Stimulated activated CD8-positive, alpha-beta memory T cell treated with anti-CD3 and anti-CD28 coated beads, Interleukin-7, amount 100 ng/mL, for 24 hours (primary cell): ENCODE measurements at places on chromosomes 1 and 21.

DNA sequence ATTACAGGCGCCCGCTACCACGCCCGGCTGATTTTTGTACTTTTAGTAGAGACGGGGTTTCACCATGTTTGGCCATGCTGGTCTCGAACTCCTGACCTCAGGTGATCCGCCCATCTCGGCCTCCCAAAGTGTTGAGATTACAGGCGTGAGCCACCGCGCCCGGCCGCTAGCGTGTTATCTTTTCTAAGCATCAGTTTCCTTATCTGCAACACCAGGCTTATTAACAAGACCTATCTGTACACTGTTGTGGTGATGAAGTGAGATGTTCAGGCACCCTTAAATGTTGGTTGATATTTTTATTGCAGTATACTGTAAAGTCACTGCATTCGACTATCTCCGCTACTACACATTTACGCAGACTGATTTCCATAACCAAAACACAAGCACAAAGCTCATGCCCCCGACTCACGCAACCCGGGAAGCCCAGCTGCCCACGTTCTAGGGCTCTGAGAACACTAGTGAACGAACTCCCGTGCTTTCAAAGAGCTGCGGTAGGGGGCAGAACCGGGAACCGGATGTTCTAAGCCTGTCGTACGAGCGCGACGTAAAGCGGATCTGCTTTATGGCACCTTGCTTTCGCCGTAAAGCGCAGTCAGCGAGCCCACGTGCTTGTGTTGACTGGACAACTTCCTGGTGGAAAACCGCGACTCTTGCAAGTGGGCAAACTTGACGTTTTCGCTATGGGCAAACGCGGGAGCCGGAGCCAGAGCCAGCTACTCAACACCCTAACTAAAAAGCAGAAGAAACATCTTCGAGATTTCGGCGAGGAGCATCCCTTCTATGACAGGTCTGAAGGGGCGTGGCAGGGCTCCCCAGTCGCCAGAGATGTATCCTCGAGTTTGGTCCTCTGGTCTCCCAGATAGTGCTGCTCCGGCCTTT is at the start of gene UTP25:
Gene UTP25, plus strand, starts transcription at position 589 of the 879 bp plus-strand sequence. Its CDS starts 92 bp downstream, at position 681.
- peak; percentile 87 for DNase-seq

DNA sequence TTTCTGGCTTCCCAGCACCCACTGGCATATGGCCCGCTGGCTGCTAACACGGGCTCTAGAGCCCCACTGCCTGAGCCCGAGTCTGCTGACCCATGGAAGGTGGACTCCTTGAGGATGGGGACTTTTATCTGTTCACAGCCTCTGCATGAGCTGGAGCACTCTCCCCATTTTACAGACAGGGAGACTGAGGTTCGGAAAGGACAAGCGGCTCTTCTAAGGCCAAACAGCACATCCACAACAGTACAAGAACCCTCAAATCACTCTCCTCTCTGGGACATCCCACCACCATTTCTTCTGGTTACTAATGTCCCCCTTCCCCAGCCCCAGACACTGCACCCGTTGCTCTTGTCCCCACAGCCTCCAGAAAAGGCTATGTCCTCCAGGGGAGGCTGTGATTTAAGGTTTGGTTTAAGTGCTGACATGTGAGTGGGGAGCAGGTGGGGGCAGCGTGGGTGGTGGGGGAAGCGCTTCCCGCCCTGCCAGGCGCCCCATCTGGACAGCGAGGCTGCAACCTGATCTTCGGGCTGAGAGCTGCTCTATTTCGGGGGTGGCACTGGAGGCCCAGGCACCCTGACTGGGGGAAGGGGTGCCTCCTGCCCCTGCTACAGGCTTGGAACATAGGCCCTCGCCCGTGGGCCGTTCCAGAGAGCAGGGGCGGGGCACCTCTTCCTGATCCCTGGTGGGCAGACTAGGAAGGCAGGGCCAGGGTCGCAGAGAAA is 104.8 kb upstream of the WNT4 start:
- DNase-seq = no peak

- DNase-seq = no peak
Observed at GRCh38 chr21:15562748-15563147, 167.0 kb upstream of the USP25 start.

- no peak for DNase-seq
Observed at GRCh38 chr1:171366816-171367215, 52.8 kb downstream of the FMO4 start.

DNA sequence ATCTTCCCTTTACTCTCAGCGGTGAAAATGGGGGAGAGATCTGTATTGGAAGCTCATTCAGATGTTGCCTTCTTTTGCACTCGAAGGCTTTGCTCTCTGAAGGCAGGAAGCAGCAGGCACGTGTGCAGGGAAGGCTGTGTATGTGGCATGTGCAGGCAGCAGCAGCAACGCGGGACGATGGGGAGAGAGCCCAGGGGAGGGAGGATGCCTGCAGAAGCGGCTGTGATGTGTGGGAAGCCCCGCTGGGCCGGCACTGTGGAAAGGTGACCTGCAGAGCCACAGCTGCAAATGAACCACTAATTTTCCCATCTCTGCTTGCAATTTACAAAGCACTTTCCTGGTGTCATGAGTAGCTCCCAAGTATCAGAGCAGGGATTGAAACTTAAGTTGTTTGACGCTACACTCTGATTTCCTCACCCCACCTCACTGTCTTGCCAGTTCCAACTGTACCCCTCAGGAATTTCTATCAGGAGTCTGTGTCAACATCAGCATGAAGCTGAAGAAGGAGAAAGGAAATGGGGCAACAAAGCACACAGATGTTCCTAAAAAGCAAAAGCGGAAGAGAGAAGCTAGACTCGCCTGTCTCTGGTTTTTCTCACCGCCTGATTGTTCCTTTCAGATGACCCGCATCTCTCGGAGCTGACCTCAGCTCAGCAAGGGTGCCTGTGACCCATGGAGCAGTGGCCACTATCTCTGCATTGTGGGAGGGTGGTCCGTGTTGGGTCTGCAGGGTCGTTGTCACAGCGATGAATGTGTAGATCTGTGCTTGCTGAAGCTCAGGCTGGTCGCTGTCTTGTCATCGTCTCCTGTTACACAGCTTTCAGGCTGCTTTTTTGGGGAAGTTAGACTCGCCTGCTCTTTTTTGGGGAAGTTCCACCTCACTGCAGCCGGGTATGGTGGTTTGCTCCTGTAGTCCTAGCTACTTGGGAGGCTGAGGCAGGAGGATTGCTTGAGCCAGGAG is 156.1 kb downstream of the KIF26B start:
- DNase-seq = no peak

- DNase-seq = no peak
Observed at GRCh38 chr21:14072761-14073535, 137.8 kb downstream of the LIPI start.

- peak; percentile 20 for DNase-seq
Observed at GRCh38 chr1:155226910-155227260, 18.4 kb downstream of the MTX1 start.

GRCh38 chr1:212683357-212683722 is 16.3 kb downstream of the BATF3 start:
- DNase-seq = no peak

DNA sequence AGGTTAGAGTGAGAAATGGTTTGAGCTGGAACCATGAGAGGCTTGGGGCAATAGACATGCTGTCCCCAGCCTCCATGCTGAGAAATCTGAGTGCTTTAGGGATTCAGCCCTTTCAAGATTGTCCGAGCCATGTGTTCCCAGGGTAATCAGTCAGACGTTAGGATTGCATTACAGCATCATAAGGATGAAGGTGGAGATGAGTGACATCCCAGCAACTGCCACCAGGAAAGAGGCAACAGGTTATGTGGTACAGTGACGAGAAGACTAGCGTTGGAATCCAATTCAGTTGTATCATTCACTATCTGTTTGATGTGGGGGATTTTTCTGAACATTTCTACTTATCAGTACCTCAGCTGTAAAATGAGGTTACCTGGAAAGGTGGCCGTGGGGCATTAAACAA is 1.7 kb downstream of the CAMK1G start:
- no peak for DNase-seq

- no peak for DNase-seq
Observed at GRCh38 chr1:193457676-193458075, 271.3 kb upstream of the B3GALT2 start.

DNA sequence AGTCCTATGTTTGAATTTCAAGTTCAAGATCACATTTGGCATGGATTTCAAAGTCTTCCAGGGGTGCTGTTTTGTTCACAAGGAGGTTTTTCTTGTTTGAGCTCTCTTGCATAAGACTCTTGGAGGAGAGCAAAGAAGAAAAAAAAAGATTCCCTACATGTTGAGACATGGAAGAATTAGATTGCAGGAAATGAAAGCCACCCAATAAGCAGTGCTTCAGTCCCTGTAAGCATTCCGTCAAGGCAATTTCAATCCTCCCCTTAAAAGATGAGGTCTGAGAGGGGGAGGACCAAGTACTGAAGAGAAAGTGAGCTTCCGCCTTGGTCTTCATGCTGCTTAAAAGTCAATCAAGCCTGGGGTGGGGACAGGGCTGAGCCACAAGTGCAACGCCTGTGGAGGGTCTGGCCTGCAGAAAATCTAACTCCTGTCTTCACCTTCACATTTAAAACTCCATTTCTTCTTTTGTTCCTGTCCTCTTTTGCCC is 50.2 kb downstream of the LPAR3 start:
- DNase-seq = no peak

DNA sequence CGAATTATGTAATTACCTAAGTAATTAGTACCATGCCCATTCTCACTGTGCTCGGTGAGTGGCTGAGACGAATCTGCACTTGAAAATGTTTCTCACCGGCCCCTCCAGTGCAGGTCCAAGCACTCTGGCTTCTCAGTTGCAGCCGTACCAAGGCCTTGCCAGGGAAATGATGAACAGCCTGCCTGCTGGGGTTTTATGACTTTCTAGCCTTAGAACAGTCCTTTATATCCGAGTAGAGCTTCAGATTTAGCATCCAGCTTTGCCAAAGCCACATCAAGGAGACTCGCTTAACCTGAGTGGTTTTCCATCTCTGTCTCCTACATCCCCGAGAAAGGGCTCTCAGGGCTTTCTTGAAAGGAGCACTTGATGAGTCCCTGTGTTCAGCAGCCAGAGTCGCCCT is 83.4 kb downstream of the GREM2 start:
- no peak for DNase-seq
